ENCODE measurements at places on chromosomes 5 and 9.

DNA sequence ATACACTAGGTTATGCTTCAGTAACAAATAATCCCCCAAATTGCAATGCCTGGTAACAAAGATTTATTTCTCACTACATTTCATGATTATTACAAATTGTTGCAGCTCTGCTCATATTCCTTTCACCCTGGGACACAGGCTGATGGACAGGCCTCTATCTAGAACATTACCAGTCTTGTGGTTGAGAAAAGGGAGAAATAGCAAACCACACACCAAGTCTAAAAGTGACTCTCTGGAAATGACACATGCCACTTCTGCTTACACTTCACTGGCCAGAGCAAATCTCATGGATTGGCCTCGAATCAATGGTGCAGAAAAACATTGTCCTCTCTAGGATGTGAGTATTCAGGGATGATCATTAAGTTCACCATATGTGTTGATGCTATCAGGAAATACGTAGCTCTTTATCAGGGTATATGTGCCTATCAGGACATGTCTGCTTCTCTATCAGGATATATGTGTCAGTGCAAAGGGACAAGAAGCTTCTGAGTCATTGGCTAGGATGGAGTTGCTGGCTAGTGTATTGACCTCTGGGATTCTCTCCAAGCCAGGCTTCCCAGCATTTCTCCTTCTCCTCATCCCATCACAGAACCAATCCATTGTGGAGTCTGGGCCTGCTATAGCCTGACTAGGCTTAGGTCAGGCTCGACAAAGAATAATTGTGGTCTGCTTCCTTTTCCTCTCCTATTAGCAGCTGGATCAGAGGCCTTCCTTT is 91.1 kb upstream of the CEP78 start:
- H3K4me3 ChIP-seq: no peak overlapping the region
- no peak overlapping the region for H3K27ac ChIP-seq
- no peaks in the 10 kb centered on the region for H3K4me1 ChIP-seq
- H3K27me3 ChIP-seq: no peaks in the 10 kb centered on the region
- no peaks in the 10 kb centered on the region for H3K36me3 ChIP-seq

DNA sequence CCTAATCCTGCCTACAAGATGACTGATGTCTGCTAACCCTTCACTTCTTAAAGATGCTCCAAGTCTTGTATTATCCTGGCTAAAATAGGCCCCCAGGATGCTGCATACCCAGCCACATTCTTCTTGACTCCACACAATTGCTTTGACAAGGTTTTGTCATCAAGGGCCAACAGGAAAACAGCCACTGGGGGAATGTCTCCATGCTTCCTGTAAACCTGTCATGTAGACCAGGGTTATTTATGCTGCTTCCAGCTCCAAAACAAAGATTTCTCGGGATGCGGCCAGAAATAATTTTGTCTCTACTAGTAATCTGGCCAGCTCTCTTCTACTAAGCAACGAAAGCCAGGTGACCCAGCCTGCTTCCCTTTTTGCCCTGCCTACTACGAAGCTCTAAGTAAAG is 53.8 kb downstream of the SHB start:
- no peaks in the 10 kb centered on the region for H3K27me3 ChIP-seq
- no peak overlapping the region for H3K4me3 ChIP-seq
- peaks cover 46% of the 10 kb centered on the region for H3K4me1 ChIP-seq
- H3K36me3 ChIP-seq: no peaks in the 10 kb centered on the region

DNA sequence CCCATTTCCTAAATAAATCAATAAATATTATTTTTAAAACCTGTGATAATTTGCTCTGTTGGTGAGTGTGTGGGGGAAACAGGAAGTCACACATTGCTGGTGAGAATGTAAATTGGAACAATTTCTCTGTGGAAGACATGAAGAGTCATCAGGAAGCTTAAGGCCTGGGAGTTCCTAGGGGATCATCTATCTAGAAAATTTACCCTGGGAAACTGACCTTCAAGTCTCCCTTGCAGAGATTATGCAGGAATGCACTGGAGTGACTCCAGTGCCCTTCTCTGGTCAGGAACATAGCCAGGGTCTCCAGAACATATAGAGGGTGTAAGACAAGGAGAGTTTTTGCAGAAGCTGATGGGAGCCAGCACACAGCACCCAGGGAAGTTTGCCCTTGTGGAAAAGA is 13.0 kb upstream of the GCNT1 start:
- no peaks in the 10 kb centered on the region for H3K36me3 ChIP-seq
- no peaks in the 10 kb centered on the region for H3K27me3 ChIP-seq
- no peak for DNase-seq
- no peaks in the 10 kb centered on the region for H3K4me1 ChIP-seq

- H3K27ac ChIP-seq: no peak overlapping the region
- H3K27me3 ChIP-seq: no peaks in the 10 kb centered on the region
- no peaks in the 10 kb centered on the region for H3K36me3 ChIP-seq
- no peaks in the 10 kb centered on the region for H3K4me1 ChIP-seq
Observed at GRCh38 chr5:146426853-146427618, 20.1 kb upstream of the TCERG1 start.
